ENCODE measurements at places on chromosomes 16 and 17.
A peak's percentile ranks its signal among the peaks of the same experiment; 100 is the strongest.

DNA sequence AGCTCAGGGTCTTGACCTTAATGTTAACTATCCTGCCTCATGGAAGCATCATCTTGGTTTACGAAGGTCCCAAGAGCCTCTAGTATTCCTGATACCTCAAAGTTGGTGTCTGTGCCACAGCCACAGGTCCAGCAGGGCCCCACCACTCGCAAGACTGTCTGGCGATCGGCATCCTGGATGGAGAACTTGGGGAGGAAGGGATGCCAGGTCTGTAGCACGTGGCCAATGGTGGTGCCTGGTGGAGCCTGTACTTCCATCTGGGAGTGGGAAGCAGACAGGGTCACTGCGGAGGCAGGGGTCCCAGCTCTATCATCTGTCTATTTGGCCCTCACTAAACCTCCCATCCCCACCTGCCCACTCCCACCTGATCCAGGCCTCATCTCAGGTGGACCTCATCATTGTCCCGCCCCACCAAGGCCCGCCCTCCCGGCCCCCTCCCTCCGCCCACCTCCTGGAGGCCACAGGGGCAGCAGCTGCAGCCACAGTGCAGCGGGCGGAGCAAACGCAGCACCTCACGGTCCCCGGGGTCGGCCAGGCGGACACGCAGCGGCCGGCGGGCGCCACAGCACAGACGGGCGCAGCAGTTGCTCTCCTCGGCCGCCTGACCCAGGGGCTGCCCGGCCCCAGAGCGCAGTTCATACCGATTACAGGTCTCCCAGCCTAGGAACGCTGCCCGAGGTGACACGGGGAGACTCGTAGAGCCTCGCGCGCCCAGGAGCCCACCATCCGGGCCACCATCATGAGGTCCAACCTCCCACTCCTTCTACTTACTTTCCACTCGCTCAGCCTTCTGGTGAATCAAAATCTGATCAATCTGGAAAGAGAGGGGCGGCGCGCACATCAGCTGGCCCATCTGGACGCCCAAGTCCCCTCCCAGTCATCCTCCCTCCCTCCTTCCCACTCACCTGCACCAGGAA, 1.4 kb downstream of the PLSCR3 start:
- peak overlapping the region; percentile 64 for H3K27ac ChIP-seq
- DNase-seq, result no peak
- H3K4me1 ChIP-seq, result peaks cover 20% of the 10 kb centered on the region

GRCh38 chr16:4372578-4373355, 1.1 kb downstream of the VASN start:
- peaks cover 27% of the 10 kb centered on the region for H3K4me1 ChIP-seq
- peaks cover 2% of the 10 kb centered on the region for H3K36me3 ChIP-seq
- DNase-seq, result no peak

DNA sequence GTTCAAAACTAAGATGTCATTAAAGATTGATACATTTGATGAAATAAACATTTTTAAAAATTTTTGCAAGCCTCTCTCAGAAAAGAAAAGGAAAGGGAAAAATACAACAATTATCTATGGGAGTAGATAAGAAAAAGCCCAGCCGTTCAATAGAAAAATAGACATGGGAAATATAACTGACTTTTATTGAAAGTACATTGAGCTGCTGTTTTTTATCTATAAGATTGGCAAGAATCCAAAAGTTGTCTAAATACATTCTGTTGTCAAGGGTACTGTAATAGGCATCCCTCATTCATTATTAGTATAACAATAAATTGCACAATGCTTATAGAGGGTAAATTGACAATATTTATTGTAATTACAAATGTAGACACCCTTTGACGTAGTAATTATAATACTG, 38.4 kb upstream of the IRX6 start:
- H3K27me3 ChIP-seq, result no peaks in the 10 kb centered on the region
- no peak overlapping the region for H3K27ac ChIP-seq
- H3K4me3 ChIP-seq, result no peak overlapping the region
- no peak for DNase-seq

DNA sequence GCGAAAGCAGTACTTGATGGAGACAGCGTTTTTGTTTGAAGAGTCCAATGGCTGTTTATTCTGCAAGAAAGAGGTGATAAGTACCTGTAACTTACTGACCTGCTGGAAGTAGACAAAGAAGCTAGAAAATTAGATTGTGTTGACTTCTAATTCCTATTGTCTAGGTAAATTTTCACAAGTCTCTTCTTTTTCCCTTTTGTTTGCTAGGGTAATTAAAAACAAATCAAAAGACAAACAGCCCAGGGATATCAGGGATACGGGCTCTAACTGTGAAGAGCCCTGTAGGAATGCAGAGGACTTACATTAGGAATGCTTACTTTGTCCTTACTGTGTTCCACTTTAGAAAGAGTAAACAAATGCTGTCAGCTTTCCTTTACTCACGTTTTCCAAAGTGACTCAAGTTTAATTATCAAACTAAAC, 7.0 kb downstream of the PSME3IP1 start:
- H3K4me1 ChIP-seq, result no peaks in the 10 kb centered on the region
- peaks cover 3% of the 10 kb centered on the region for H3K36me3 ChIP-seq
- no peak overlapping the region for H3K27ac ChIP-seq
- no peak overlapping the region for H3K4me3 ChIP-seq
- DNase-seq, result no peak

- no peak for DNase-seq
- no peaks in the 10 kb centered on the region for H3K4me1 ChIP-seq
- no peak overlapping the region for H3K27ac ChIP-seq
- peaks cover 15% of the 10 kb centered on the region for H3K36me3 ChIP-seq
- no peaks in the 10 kb centered on the region for H3K27me3 ChIP-seq
Observed at GRCh38 chr17:1154704-1155103, 25.1 kb downstream of the ABR start.

GRCh38 chr17:16989953-16990860, 18.3 kb upstream of the TNFRSF13B start:
- peak; percentile 17 for DNase-seq
- H3K4me1 ChIP-seq, result peaks cover 50% of the 10 kb centered on the region
- H3K4me3 ChIP-seq, result no peak overlapping the region
- no peaks in the 10 kb centered on the region for H3K36me3 ChIP-seq
- no peaks in the 10 kb centered on the region for H3K27me3 ChIP-seq

DNA sequence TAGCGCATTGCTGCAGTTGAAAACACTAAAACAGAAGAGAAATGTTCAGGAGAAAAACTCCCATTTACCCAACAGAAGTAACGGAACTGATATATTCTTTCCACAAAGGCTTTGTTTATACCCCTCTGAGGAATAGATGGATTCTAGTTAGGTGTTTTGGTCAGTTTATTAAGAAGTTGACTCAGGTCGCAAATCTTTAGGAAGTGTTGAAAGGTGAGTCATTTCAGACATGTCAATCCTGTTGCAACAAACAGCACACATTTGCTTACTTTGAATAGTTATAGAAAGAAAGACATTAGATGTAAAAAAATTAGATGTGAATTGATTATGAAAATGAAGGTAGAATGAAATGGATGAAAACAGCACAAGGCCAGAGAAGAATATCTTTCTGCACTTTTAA, 941.0 kb downstream of the KCNJ2 start:
- H3K27me3 ChIP-seq, result no peaks in the 10 kb centered on the region
- H3K27ac ChIP-seq, result no peak overlapping the region
- no peak for DNase-seq
- no peaks in the 10 kb centered on the region for H3K4me1 ChIP-seq

DNA sequence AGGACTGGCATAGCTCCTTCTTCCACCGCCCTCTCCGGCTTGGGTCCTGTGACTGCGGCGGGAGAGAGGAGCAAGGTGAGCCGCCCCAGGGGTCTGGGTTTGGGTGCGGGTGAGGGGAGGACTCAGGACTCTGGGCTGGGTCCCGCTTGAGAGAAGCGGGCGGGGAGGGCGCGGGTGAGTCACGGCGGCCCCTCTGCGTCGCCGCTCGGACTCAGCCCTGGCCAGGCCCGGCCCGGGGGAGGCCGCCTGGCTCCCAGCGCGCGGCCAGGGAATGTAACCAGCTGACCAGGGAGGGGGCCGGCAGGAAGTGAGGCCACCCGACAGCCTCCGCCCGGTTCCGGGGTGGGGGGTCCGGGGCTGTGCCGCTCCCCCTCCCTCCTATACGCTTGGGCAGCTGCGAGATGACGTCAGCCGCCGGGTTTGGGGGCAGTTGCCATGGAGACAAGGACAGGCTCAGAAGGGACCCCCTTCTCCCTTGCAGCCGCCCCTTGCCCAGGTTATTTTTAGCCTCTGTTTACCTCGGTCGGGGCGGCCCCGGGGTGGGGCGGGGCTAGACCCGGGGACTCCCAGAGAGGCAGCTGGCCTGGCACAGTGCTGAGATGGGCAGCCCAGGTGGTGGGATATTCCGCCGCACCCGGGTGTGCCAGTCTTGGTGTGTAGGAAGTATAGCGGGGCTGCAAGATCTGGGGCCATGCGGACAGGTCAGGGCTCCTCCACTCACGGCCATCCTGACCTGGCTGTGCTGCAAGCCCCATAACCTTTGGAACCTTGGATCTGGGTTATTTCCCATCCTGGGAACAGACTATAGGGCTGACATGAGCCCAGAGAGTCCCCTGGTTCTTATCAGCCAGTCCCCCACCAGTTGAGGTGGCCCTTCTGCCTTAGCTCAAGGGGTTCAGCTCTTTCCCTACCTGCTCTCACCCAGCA, 1.6 kb downstream of the RIPOR1 start:
- H3K4me1 ChIP-seq, result peaks cover 41% of the 10 kb centered on the region
- no peaks in the 10 kb centered on the region for H3K36me3 ChIP-seq
- peak overlapping the region; percentile 50 for H3K4me3 ChIP-seq

DNA sequence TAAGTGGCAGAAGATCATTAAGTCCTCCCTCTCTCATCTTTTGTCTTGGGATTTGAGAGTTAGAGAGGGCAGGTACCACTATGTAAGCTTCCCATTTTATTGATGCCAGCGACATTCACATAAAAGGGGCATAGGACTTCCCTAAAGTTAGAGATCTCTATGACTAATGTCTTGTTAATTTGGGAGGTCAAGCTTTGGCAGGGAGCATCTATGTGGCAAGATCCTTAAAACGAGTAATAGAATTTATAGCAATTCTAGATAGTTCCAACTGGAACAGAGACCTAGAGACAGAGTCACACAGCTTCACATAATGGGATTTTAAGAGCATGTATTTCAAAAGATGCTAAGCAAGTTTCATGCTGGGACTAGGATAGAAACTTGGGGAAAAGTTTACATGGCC, 308.0 kb downstream of the MAP2K6 start:
- H3K27me3 ChIP-seq, result no peaks in the 10 kb centered on the region
- no peak overlapping the region for H3K27ac ChIP-seq
- H3K36me3 ChIP-seq, result no peaks in the 10 kb centered on the region
- H3K4me1 ChIP-seq, result no peaks in the 10 kb centered on the region

DNA sequence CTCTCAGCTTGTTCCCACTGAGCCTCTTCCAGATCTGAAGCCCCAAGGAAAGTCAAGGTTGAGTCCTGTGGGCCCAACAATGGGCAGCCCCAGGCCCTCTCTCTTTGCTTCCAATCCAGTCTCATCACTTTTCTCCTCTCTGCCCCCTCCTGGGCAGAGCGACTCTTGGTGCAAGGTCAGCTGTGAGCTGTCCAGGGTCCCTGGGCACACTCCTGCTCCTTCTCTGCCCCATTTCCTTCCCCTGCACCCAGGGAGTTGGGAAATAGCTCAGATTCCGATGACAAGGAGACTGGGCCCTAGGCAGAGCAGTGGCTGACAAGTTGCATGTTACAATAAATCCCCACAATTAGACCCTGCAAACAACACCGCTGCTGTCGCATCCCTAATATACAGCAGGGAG, 16.1 kb upstream of the CRHR1 start:
- H3K27ac ChIP-seq, result no peak overlapping the region
- no peaks in the 10 kb centered on the region for H3K36me3 ChIP-seq
- no peaks in the 10 kb centered on the region for H3K4me1 ChIP-seq
- H3K27me3 ChIP-seq, result peaks cover 2% of the 10 kb centered on the region
- no peak overlapping the region for H3K4me3 ChIP-seq

- H3K4me1 ChIP-seq, result no peaks in the 10 kb centered on the region
- DNase-seq, result no peak
- no peaks in the 10 kb centered on the region for H3K36me3 ChIP-seq
- no peak overlapping the region for H3K4me3 ChIP-seq
Observed at GRCh38 chr16:25403852-25404251, 146.2 kb upstream of the ZKSCAN2 start.

- no peak overlapping the region for H3K27ac ChIP-seq
- DNase-seq, result no peak
- H3K27me3 ChIP-seq, result no peaks in the 10 kb centered on the region
- H3K4me3 ChIP-seq, result no peak overlapping the region
Observed at GRCh38 chr16:73191660-73192046, 143.7 kb upstream of the ZFHX3 start.

DNA sequence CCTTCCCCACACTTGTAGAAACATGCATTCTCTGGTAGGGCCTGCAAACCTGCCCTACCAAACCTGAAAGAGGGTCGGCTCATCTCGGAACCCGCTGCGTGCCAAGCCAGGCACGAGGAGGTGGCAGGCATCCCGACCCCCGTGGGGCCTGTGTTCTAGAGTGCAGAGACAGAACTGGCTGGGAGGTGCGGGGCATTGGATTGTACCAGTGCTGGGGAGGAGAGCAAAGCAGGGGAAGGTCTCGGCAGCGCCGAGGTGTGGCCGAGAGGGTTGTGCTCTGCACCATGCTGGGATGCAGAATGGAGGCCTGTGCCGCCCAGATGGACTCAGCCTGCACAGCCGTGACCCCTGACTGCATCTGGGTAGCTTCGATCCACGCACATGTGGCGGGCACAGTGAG, 17.8 kb upstream of the MC1R start:
- no peak overlapping the region for H3K27ac ChIP-seq
- no peak overlapping the region for H3K4me3 ChIP-seq

DNA sequence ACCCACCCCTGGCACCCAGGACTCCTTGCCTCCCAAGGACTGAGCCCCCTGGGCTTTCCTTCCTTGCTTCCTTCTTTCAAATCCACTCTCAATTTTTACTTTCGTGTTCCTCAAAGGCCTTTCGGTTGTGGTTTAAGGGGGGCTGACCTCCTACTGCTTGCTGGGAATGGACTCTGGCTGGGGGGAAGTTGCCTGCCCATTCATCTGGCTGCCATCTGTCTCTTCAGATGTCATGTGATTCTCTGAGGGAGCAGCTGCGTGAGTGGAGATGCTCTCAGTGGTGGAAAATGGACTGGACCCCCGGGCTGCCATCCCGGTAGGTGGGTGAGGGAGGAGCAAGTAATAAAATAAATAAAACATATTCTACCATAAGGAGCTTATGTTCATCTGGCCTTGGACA, 93.8 kb upstream of the RPRML start:
- no peak overlapping the region for H3K4me3 ChIP-seq
- peaks cover 10% of the 10 kb centered on the region for H3K4me1 ChIP-seq
- H3K27ac ChIP-seq, result no peak overlapping the region
- no peaks in the 10 kb centered on the region for H3K27me3 ChIP-seq
- no peaks in the 10 kb centered on the region for H3K36me3 ChIP-seq

Data from natural killer cell (primary cell).